ENCODE measurements at places on chromosomes 3 and 15.

- DNase-seq, result no peak
Measured at GRCh38 chr3:11807686-11808085, 39.0 kb downstream of the TAMM41 start.

DNA sequence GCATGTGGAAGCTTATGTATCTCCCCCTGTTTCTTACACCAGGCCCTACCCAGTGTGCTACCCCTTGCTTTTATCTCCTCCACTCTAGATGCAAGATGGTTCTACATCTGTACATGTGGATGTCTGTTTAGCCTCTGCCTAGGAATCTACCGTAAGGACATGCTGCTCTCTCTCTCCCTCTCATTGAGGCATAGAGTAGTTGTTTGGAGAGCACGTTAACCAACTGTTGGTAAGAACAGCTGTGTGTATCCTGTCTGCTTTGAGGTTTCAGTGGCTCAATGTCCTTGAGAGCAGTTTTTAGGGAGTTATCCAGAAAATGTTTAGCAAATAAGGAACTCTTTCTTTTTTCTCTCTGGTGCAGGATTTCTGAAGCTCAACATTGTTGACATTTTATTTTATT, 152.8 kb downstream of the DNAJB8 start:
- DNase-seq, result no peak

DNA sequence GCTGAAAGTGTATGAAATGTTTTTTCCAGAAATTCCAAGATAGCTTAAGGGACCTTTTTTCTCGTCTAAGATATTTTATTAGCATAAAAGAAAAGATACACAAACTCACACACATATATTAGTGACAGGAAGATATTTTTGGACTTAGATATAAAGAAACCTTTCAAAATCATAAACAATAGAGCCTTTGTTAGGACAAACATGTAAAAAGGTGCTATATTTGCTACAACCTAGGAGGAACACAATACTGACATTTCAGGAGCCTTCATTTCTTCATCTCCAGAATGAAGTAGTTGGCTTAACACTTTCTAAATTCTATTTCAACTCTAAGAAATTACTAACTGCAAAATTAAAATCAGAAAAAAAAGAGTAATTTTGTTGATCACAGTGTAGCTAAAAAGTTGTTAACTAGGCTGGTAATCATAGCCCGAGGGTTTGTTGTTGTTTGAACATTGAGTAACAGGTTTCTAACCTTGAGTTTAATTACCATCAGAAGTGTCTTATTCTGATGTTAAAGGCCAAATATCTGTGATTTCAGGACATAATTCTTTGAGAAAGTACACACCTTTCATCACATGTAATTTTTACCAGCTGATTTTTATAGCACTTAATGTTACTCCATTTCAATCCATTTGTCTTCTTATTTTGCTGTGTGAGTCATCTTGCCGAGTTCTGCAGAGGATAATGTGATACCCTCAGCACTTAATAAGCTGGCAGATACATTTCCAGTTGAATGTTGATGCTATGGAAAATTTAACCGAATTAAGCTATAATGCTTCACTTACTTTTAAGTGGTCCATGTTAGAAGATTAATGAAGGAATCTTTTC, 97.3 kb downstream of the MBNL1 start:
- DNase-seq, result no peak

- DNase-seq, result no peak
Measured at GRCh38 chr3:150433347-150433746, 25.2 kb downstream of the TSC22D2 start.

DNA sequence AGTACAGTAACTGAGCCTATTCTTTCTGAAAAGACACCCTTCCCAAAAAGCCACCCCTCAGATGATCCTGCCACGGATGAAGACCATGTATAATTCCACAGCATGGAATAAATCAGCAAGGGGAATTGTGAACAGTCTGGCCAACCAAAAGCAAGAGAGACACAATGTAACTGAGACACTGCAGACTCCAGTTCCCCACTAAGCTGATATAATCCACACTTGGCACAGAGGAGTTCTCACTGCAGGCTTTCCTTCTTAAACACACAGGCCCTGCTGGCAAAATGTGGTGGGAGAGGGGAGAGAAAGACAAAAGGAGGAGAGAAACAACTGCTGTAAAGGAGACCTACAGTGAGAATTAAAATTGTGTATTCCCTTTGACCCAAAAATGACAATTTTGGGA, 12.7 kb downstream of the GPR156 start:
- no peak for DNase-seq

Measured in stimulated activated CD8-positive, alpha-beta memory T cell treated with anti-CD3 and anti-CD28 coated beads, Interleukin-15, amount 100 ng/mL, for 24 hours (primary cell).